ENCODE measurements at places on chromosomes 7 and 10. TPM values are rescaled to one million over a fixed set of nuclear protein-coding genes. Genes with fewer than 3 reads are reported as not detected.

The ADAMTS14 gene
- total RNA-seq = not detected

The EPDR1 gene
- total RNA-seq = 0.19 TPM

The SLC25A28 gene
- total RNA-seq = 50.7 TPM

The SPAG6 gene
- not detected for total RNA-seq

The PLCE1 gene
- total RNA-seq = not detected

The ZNF488 gene
- total RNA-seq = not detected

The TEX36 gene
- not detected for total RNA-seq

The PPP1R3C gene
- not detected for total RNA-seq

The VAX1 gene
- not detected for total RNA-seq

The NXPH1 gene
- not detected for total RNA-seq

The HOXA3 gene
- not detected for total RNA-seq

The ZNF680 gene
- 13.1 TPM for total RNA-seq

The TMEM213 gene
- 0.28 TPM for total RNA-seq

The RBM17 gene
- total RNA-seq = 161 TPM

The ATAD1 gene
- 42.7 TPM for total RNA-seq

The MBL2 gene
- total RNA-seq = not detected

The KNDC1 gene
- total RNA-seq = 0.83 TPM

Data from activated naive CD4-positive, alpha-beta T cell treated with anti-CD3 and anti-CD28 coated beads, Interleukin-2, amount 10 ng/mL, durations not matched to agents 5 hours and 36 hours (primary cell).